ENCODE measurements at places on chromosomes 5 and 9. TPM values are rescaled to one million over a fixed set of nuclear protein-coding genes. Genes with fewer than 3 reads are reported as not detected.

DNA sequence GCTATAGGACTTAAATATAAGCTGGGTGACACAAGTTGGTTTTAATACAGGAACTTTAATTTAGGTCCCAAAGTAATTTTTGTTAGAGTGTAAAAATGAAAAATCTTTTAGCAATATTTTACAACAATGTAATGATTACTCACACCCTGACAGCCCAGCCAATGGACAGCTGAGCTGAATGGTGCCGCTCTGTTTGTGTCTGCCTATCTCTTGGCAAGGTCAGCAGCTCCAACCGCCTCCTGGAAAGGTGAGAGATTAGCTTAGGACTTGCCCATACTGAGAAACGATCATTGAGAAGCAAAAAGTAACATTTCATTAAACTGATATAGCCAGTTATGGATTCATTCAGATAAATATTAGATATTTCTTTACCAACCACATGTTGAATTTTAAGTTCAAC, 463.6 kb upstream of the CD180 start:
- DNase-seq = no peak

- no peak for DNase-seq
Observed at GRCh38 chr9:135463140-135463539, 16.4 kb upstream of the PPP1R26 start.

- no peak for DNase-seq
Observed at GRCh38 chr9:114121227-114122135, 22.4 kb upstream of the KIF12 start.

- DNase-seq = no peak
Observed at GRCh38 chr9:35112257-35113020, 3.2 kb downstream of the ATOSB start.

DNA sequence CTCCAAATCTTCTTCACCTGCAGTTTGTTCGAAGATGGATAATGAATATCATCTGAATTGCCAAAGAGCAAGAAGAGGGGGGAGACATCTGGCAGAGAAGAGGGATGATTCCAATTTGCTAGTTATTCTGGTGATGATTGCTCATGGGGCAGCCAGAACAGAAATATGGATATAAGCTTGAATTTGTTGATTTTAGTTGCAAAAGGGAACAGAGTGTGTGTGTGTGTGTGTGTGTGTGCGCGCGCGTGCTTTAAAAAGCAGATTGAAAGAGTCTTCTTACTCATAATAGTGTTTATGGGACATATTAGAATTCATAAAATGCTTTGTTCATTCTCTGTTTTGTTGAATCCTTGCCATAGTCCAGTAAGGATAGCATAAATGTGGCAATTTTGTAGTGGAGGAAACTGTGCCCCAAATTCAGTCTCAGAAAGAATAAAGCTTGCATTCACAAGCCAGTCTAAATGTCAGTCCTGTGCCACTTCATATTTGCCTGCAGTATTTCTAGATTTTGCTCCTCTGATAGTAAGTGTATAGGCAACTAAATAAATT, 436.3 kb upstream of the KLF4 start:
- DNase-seq = no peak

GRCh38 chr9:129023908-129024233, 4.3 kb downstream of the SH3GLB2 start:
- DNase-seq = no peak

CATSPER3 gene
- 0.31 TPM for total RNA-seq

ADGRV1 gene
- 0.18 TPM for total RNA-seq

P4HA2 gene
- 18.6 TPM for total RNA-seq

Measured in activated CD8-positive, alpha-beta T cell treated with anti-CD3 and anti-CD28 coated beads for 36 hours (primary cell).